K562 (cell line): ENCODE measurements at places on chromosomes 3 and 15.

GRCh38 chr3:101702726-101703125 lies 16.2 kb upstream of the RPL24 start:
- no peak overlapping the region for H3K4me3 ChIP-seq
- no peaks in the 10 kb centered on the region for H3K4me1 ChIP-seq
- H3K27me3 ChIP-seq: no peaks in the 10 kb centered on the region
- H3K36me3 ChIP-seq: no peaks in the 10 kb centered on the region
- DNase-seq: no peak
- no peak overlapping the region for H3K27ac ChIP-seq

- H3K4me1 ChIP-seq: no peaks in the 10 kb centered on the region; the same call in 2 of the 3 replicates
- DNase-seq: no peak
- H3K36me3 ChIP-seq: no peaks in the 10 kb centered on the region
Observed at GRCh38 chr15:68646156-68646555, 67.4 kb downstream of the CORO2B start.

DNA sequence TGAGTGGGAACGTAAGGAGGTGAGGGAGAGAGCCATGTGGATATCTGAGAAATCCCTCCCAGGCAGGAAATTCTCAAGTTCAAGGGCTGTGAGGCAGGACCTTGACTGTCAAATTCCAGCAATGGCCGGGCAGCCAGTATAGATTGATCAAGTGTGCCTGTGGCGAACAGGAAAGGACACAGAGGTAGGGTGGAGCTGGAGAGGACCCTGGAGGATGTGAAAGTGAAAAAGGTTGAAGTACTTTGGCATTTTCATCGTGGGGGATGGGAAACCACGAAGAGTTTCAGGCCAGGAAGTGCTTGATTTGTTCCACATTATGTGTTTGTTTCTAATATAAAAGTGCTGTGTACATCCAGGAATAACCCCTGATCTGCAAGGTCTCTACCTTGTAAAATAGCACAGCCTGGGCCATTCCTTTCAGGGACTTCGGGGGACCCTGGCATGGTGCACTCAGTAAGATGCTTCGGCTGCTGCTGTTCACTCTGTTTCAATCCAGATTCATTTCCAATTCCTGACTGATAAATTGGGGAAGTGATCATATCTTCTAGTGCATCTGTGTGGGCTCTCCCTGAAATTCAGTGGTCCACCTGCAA lies 156.6 kb downstream of the MCTP2 start:
- H3K27ac ChIP-seq: no peak overlapping the region
- H3K36me3 ChIP-seq: no peaks in the 10 kb centered on the region
- H3K4me1 ChIP-seq: no peaks in the 10 kb centered on the region
- no peak overlapping the region for H3K4me3 ChIP-seq

GRCh38 chr3:78368636-78369345 lies 1328.9 kb downstream of the ROBO2 start:
- H3K4me1 ChIP-seq: no peaks in the 10 kb centered on the region
- no peak overlapping the region for H3K27ac ChIP-seq
- DNase-seq: no peak
- H3K4me3 ChIP-seq: no peak overlapping the region
- no peaks in the 10 kb centered on the region for H3K36me3 ChIP-seq

DNA sequence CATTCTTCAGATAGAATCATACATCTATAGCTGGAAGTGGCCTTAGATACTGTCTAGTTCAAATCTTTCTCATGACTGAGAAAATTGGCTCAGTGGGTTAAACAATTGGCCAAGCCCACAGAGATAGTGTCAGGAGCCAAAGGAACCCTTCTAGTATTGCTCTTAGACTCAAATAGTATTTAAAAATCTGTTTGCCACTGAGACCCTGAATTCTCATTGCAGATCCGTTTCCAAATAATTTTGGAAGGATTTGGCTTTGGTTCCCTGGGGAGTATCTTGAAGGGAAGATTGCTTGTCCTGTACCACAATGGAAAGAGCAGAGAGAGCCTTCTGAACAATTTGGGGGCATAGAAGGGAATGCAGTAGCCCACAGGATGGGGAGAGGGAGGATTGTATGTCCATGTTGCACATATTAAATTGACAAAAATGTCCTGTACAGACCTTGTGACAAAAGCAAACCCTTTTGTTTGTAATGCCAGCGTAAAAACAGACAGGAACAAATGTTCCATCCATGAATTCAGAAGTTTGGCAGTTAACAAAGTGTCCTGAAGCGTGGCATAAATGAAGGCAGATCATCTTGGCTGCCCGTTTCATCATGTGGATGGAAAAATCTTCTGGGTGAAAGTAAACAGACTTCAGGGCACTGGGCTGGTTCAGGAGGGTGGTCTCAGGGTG lies 156.4 kb upstream of the RASGRP1 start:
- H3K27ac ChIP-seq: no peak overlapping the region
- H3K4me1 ChIP-seq: no peaks in the 10 kb centered on the region
- DNase-seq: no peak
- H3K4me3 ChIP-seq: no peak overlapping the region

GRCh38 chr3:136728918-136729317 lies 23.3 kb downstream of the STAG1 start:
- DNase-seq: no peak
- no peaks in the 10 kb centered on the region for H3K36me3 ChIP-seq
- no peak overlapping the region for H3K27ac ChIP-seq
- H3K4me1 ChIP-seq: 0 out of 3 replicates have a peak, but pooled peaks cover 3% of the 10 kb centered on the region

GRCh38 chr3:178508443-178508825 lies 27.8 kb upstream of the KCNMB2 start:
- DNase-seq: no peak
- no peak overlapping the region for H3K4me3 ChIP-seq
- H3K27ac ChIP-seq: no peak overlapping the region

DNA sequence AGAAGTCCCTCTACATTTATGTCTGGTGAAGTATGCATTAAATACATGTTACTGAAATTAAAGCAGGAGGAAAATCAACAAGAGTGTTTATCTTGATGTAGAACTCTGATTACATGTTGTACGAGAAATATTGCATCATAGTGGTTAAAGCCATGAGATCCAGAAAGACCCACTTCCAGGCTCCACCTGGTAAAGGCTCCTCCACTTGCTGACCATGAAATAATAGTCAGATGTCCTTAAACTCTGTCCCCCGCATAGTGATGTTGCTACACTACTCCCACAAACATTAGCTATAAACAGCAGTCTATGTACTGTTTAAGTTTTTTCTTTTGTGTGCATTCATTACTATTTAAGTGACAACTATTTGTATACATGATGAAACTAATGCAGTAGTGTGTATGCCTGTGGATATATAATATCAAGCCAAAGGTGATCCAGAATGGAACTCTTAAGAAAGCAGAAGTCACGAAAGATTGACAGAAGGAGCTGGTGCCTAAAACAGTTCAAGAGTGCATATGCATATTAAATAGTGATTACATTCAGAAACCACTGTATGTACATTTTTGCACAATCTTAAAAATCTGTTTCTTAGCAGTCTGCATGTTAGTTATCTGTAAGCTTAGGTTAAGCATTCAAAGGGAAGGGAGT lies 264.4 kb upstream of the KCNMB2 start:
- no peaks in the 10 kb centered on the region for H3K27me3 ChIP-seq
- no peak for DNase-seq
- no peaks in the 10 kb centered on the region for H3K36me3 ChIP-seq
- H3K27ac ChIP-seq: no peak overlapping the region
- H3K4me1 ChIP-seq: no peaks in the 10 kb centered on the region

DNA sequence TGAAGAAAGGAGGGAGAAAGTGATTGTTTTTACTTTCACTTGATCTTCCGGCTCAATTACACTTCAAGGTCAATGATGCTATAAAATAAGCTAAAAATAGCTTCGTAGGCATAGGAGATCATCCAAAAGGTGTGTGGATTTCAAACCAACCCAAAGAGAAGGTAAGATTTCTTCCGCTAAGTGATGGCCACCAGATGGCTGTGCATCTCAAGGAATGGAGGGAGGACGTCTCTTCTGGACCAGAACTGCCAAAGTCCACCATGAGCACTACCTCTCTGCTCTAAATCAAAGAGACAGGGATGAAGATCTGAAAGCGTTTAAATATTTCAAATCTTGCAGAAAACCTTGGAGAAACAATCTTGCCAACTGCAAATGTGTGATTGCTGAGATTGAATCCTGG lies 199.1 kb upstream of the ZPLD1 start:
- H3K27ac ChIP-seq: no peak overlapping the region
- H3K27me3 ChIP-seq: no peaks in the 10 kb centered on the region
- H3K36me3 ChIP-seq: no peaks in the 10 kb centered on the region
- no peak overlapping the region for H3K4me3 ChIP-seq
- DNase-seq: no peak
- no peaks in the 10 kb centered on the region for H3K4me1 ChIP-seq

- no peaks in the 10 kb centered on the region for H3K4me1 ChIP-seq
- DNase-seq: no peak
- H3K36me3 ChIP-seq: no peaks in the 10 kb centered on the region
Observed at GRCh38 chr3:61668317-61668864, 107.0 kb downstream of the PTPRG start.

GRCh38 chr15:32671339-32672325 lies 30.1 kb downstream of the SCG5 start:
- peaks cover 25% of the 10 kb centered on the region; the same call in 2 of the 3 replicates for H3K27me3 ChIP-seq
- no peak overlapping the region for H3K27ac ChIP-seq
- DNase-seq: no peak
- H3K4me3 ChIP-seq: no peak overlapping the region

DNA sequence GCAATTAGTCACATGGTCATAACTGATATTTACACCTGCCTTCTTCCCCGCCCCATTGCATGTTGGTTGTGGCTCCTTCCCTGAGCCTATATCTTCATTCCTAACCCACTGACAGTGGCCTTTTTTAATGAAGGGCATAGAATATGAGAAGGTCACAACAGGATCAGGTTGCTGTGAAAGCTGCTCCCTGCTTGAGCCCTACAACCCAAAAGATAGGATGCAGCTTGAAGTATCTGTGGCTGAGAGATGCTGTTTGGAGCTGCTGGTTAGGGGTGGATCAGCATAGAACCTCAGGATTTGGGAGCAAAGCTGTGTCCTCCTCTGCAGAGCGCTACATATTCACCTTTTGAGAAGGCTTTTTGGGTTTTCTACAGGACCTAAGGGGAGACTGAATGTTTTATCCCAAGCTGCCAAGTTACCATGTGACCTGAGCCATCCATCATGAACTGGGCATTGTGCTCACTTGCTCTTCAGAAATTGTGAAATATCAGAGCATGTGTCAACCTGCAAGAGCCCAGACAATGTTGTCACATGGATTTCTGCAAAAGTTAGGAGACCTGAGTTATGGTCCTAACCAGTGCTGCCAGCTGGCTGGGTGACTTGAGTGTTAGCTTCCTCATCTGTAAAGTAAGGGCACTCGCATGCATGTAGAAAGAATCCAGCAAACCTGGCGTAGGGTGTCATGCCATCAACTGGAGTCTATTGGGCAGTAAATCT lies 49.8 kb upstream of the ARL8B start:
- H3K36me3 ChIP-seq: no peaks in the 10 kb centered on the region
- no peak for DNase-seq
- no peak overlapping the region for H3K27ac ChIP-seq
- peaks cover 4% of the 10 kb centered on the region; the same call in 1 of the 2 replicates for H3K4me1 ChIP-seq
- H3K4me3 ChIP-seq: no peak overlapping the region

DNA sequence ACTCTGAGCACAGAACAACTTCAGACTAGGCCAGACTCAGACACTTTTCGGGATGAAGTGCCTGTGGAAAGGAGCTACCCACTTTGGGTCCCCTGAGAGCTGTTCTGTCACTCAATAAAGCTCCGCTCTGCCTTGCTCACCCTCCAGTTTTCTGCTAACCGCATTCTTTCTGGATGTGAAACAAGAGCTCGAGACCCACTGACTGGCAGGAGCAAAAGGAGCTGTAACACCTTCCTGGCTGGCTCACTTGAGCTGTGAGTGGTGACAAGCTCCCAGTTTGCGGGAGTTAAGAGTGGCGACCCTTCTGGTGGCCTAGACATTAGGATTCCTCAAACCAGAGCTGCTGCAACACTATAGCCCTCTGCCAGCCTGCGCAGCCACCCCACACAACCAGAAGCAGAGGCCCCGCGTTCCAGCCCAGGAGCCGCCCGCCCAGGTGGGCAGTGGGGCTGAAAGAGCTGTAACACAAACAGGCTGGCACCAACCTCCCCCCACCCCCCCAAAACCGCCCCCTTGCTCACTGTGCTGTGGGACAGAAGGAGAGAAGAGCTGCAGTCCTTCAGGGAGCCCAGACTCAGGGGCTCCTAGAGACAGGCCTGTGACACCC lies 1178.1 kb upstream of the GBE1 start:
- H3K4me3 ChIP-seq: no peak overlapping the region
- DNase-seq: no peak
- no peak overlapping the region for H3K27ac ChIP-seq
- H3K27me3 ChIP-seq: no peaks in the 10 kb centered on the region
- H3K36me3 ChIP-seq: no peaks in the 10 kb centered on the region

DNA sequence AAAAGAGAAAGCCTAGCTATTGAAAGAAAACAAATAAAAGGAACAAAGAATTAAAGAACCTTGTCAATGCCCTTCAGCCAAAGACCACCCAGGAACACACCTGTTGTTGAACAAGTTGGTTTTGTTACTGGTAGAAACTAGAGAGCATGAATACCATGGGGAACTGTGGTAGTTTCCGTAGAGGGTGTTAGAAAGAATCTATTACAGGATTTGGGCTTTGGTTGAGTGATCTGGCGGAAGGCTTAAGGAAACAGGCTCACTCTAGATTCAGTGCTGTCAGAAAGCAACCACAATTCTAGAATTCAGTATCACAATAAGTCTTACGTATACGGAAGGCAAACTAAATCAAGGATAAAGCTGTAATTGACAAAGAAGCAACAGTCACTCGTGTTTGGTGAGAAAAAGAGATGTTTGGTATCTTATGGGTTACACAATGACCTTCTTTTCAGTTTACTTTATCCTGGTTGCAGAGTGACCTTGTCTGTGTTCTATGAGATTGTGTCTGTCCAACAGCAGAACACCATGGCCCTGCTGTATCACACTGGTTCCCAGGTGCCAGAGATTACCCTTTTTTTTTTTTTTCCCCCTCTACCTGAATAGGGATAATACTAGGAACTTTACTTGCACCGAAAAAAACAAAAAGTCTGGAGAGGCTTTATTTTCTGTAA lies 265.9 kb downstream of the SHQ1 start:
- peaks cover 9% of the 10 kb centered on the region; the same call in 2 of the 3 replicates for H3K4me1 ChIP-seq
- H3K36me3 ChIP-seq: no peaks in the 10 kb centered on the region
- no peak overlapping the region for H3K4me3 ChIP-seq
- no peak overlapping the region for H3K27ac ChIP-seq
- no peaks in the 10 kb centered on the region for H3K27me3 ChIP-seq
- DNase-seq: no peak

GRCh38 chr3:161275919-161276318 lies 54.8 kb downstream of the NMD3 start:
- DNase-seq: no peak
- H3K36me3 ChIP-seq: no peaks in the 10 kb centered on the region
- H3K4me1 ChIP-seq: no peaks in the 10 kb centered on the region

DNA sequence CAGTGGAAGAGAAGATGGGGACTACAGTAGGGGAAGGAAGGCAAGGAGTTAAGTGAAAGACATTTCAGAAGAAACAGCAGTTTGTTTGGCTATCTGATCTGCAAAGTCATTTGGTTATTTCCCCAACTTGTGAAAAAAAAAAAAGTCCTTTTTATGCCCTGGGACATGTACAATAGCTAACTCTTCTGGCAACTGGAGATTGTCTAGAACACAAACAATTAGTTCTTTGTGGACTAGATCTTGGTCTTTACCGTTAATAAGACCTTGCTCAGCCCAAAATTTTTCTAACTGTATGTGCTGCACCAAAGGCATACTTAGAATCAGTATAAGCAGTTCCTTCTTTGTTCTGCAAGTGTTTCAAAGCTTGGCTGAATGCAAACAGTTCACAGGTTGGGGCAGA lies 103.5 kb upstream of the NECTIN3 start:
- H3K27me3 ChIP-seq: no peaks in the 10 kb centered on the region
- no peaks in the 10 kb centered on the region for H3K36me3 ChIP-seq
- H3K4me3 ChIP-seq: no peak overlapping the region
- no peaks in the 10 kb centered on the region for H3K4me1 ChIP-seq
